ENCODE measurements at places on chromosomes 3 and 15.

GRCh38 chr3:182971637-182972036, 8.7 kb downstream of the DCUN1D1 start:
- no peak for DNase-seq

DNA sequence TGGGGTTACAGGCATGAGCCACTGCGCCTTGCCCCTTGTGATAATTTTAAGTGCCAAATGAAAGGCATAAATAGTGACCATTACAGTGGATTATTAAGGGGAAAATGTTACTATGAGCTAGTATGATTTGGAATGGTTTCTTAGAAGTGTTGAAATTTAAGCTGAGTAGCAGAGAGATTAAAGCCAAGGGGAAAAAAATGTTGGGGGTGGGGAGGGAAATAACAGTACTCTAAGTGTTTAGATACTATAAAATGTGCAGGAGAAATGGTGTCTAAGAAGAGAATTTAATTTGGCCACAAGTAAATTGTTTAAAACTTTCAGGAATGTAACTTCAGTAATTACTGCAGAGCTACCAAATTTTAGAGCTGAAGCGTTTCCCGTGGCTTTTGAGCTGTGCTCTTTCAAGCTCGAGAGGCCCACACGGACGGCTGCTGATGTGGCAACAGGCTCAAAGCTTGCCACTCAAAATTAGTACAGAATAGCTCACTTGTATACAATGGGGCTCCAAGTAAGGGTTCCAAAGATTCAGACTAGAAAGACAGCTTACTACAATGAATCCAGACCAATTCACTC, 23.9 kb upstream of the SLC12A8 start:
- DNase-seq = no peak

GRCh38 chr3:144173491-144173890, 201.9 kb downstream of the DIPK2A start:
- no peak for DNase-seq

DNA sequence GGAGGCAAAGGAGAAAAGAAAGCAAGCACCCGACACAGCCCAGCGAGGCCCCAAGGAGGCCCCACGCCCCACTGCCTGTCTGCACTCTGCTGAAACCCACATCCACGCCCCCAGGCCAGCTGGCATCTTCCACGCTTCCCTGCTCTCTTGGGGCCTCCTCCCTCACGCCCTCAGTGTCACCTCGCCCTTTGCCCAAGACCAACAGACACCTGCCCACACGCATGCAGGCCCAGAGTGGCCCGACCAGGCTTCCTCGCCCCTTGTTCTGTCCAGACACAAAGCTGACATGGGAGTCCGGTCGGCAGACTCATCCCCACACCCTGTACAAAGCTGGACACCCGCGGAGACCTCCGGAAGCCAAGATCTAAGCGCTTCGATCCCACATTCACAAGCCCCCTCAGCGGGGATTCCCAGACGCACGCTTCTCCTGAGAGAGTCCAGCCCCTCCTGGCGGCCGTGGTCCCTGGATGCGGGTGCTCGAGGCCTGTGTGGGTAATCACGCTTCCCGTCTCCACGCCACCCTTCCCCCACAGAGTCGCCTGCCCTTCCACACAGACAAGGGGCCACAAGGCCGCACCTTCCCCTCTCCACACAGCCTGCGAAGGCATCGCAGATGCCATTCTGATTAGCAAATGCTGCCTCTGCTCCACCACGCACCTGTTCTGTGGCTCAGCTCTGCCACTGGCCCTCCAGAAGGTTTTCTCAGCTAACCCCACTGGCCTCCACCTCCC, 176.6 kb downstream of the XXYLT1 start:
- peak; percentile 69 for DNase-seq

DNA sequence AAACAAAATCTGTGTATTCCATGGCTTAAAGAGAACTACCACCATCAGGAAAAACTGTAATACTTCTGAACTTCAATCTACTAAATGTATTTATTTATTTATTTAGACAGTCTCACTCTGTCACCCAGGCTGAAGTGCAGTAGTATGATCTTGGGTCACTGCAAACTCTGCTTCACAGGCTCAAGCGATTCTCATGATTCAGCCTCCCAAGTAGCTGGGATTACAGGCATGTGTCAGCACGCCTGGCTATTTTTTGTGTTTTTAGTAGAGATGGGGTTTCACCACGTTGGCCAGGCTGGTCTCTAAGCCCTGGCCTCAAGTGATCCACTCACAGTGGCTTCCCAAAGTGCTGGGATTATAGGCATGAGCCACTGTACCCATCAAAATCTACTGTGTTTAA, 202.3 kb upstream of the POU1F1 start:
- DNase-seq = no peak

- DNase-seq = no peak
These were observed 11.0 kb downstream of the MAPK6 start for GRCh38 chr15:52030010-52030409.

DNA sequence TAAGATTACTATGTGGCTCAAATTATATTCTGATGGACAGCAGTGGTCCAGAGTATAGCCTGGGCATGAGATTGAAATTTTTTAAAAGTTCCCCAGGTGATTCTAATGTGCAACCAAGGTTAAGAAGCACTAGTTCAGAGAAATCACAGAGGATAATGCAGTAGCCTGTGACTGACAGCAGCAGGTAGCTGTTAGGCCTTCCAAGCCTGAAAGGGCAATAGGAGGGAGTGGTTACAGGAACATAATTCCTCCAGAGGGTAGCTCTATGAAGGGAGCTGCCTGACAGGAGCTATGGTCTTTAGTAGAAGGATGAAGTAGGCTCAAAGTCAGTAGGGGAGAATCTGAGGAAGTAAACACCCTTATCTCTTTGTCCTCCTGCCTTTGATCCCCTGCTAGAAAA, 342.9 kb upstream of the PPP2R3A start:
- DNase-seq = no peak

- peak; percentile 80 for DNase-seq
These were observed 102.2 kb downstream of the DGKG start for GRCh38 chr3:186259612-186260383.

- peak; percentile 6 for DNase-seq
These were observed 13.8 kb upstream of the ATP2B2 start for GRCh38 chr3:10519236-10519635.

DNA sequence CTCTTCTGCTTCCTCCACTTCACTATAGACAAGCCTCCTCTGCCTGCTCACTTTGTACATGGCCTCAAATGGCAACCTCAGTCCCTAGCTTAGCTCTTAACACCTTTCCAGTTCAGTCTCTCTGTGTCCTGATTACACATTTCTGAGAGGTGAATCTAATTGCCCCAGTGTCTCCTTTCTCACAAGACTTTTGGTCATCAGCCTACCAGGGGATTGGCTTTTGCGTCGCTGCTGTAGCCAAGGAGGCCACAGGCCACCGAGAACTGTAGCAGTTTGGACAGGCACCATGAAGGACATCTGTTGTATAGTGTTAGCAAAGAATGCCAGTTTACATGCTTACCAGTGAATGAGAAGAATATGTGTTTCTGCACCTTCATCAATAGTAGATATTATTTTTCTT, 8.5 kb downstream of the IREB2 start:
- DNase-seq = no peak

- no peak for DNase-seq
These were observed 847.2 kb upstream of the DPPA4 start for GRCh38 chr3:110184536-110184935.

DNA sequence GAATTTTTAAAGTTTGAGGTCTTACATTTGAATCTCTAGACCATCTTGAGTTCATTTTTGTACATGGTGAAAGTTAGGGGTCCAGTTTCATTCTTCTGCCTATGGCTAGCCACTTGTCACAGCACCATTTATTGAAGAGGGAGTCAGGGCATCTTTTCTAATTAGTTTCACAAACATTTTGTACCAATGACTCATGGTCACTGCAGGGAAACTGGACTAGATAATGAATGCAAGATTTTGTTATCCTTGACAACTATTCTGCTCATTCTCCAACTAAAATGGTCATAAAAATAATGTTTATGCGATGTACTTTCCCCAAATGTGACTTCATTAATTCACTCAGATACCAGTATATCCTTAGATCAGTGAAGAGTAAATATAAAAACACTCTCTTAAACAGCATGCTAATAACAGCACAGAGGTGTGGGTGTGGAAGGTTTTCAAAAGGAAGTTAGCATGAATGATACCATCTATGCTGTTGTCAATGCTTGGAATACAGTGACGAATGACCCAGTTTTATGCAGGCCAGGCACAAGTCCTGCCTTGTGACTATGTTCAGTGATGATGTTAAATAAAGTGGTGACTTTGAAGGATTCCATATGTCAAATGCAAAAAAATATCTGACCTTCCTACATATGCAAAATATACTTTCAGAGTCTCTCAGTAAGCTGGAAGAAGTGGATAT, 314.9 kb upstream of the TMCO5A start:
- DNase-seq = no peak

GRCh38 chr3:17135696-17136095, 250.9 kb downstream of the PLCL2 start:
- DNase-seq = peak; percentile 49

GRCh38 chr3:175486255-175486654, 627.1 kb downstream of the NAALADL2 start:
- no peak for DNase-seq

- DNase-seq = no peak
These were observed 16.5 kb downstream of the SPICE1 start for GRCh38 chr3:113498221-113499005.

DNA sequence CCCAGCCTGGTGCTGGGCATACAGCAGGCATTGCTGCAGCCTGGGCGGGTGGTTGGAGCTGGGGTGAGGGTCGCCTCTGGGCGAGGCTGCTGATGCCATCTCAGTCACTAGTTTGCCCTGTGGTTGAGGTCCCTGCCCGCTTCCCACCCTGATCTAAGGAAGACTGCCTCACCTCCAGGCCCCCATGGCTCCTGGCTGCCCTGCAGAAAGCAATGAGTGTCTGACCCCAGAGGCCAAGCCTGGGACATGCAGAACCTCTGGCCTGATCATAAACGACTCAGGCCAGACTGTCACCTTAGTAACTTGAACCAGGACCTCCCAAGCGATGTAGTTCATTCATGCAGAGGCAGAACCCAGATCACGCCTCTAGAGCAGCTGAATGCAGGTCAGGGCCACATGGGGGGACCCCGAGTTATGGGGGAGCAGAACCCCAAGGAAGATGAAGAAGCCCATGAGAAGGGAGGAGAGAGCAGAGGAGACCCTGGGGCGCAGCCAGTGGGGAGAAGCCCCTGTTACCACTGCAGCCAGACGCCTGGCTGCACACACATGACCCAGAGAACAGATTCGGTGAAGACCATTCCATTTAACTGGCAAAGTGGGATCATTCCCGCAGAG, 213.9 kb downstream of the TBC1D2B start:
- no peak for DNase-seq

- no peak for DNase-seq
These were observed 7.5 kb downstream of the INAFM2 start for GRCh38 chr15:40331026-40331425.

GRCh38 chr3:33636125-33636850, 81.8 kb downstream of the CLASP2 start:
- DNase-seq = no peak

- no peak for DNase-seq
These were observed 2.5 kb upstream of the PCLAF start for GRCh38 chr15:64383760-64384159.

DNA sequence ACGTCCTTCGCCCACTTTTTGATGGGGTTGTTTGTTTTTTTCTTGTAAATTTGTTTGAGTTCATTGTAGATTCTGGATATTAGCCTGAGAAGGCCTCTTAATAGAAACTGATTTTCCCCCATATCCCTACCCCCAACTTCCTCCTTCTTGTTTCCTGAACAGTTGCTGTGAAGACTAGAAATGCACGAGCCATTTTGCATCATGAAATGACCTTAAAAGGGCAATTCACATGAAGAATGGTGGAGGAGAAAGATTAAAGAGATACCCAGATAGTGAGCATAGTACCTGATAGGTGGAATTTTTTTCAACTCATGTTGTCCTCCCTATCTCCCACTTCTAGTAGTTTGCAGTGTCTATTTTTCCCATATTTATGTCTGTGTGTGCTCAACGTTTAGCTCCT, 55.2 kb upstream of the KCNH8 start:
- DNase-seq = no peak

DNA sequence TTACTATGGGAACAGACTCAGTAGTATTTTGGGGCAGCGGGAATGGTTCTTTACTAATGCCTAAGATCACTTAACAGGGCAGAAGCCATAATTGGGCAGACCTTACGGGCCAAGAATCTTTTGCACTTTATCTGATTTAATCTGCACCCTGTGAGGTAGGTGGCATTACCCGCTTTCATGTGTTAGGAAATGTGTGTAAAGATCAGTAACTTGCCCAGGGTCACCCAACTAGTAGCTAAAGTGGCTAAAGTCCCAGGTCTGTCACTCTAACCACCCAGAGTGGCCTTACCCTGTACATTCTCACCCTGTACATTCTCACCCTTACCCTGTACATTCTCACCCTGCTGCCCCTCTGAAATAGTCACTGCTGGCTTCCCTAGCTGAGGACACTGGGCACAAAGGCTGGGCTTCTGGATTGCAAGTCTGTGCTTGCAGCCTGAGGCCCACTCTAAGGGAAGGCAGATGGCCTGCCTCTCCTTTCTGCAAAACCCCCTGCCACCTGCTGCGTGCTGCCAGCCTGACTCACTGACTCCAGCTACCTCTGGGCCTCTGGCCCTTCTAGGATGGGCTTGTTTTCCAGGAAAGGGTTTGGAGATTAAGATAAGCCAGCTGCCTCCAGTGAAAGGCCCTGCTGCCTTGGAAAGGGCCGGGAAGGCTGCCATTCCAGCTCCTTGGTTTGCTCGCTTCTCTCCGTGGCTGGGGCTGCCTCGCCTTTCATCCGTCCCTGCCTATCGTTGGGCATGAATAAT, 37.5 kb upstream of the MYZAP start:
- no peak for DNase-seq

- DNase-seq = no peak
These were observed 57.6 kb upstream of the CSPG5 start for GRCh38 chr3:47636225-47636624.

- peak; percentile 73 for DNase-seq
These were observed 6.0 kb downstream of the PLIN1 start for GRCh38 chr15:89673165-89673512.

GRCh38 chr3:68403741-68404140, 528.6 kb downstream of the TAFA4 start:
- no peak for DNase-seq

DNA sequence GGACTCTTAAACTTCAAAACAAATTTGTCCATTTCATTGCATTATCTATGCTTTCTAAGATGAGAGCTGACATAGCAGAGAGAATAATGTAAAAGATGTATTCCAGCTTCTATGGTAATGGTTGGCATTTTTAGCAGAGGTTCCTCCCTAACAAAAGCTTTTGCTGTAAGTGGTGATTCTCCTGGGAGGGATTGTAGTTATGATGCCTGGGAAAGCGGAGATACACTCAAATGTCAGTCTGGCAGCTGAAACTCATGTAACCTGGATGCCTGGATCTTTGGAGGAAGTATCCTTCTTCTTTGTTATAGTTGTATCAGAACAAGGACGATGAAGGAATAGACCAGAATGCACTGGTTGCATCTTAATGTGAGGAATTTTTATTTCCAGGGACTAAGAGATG, 7.5 kb downstream of the CHL1 start:
- DNase-seq = no peak

DNA sequence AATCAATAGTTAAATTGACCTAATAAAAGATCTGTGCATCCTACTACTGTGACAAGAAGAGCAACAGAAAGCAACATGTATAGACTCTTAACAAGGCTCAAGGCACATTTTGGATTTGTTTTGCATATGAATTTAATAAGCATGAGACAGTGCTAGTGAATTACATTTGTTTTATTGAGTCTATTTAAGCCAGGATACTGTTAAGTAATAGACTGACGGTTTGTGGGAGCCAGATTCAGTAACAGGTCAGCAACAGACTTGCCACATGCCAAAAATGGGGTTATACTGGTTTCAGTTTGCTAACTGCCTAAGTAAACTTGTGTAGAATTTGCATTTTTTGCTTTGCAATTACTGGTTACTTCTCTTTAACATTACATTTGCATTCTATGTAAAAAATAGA, 54.0 kb downstream of the MBNL1 start:
- no peak for DNase-seq

All from kidney (tissue), 22 donors.